ENCODE measurements at places on chromosomes 3 and 15.

GRCh38 chr3:198071602-198072287 lies 111.7 kb downstream of the LMLN start:
- no peak for DNase-seq

- DNase-seq, result no peak
Measured at GRCh38 chr3:130737622-130738021, 9.0 kb downstream of the PIK3R4 start.

GRCh38 chr3:23797491-23797890 lies 8.3 kb upstream of the UBE2E1 start:
- no peak for DNase-seq

DNA sequence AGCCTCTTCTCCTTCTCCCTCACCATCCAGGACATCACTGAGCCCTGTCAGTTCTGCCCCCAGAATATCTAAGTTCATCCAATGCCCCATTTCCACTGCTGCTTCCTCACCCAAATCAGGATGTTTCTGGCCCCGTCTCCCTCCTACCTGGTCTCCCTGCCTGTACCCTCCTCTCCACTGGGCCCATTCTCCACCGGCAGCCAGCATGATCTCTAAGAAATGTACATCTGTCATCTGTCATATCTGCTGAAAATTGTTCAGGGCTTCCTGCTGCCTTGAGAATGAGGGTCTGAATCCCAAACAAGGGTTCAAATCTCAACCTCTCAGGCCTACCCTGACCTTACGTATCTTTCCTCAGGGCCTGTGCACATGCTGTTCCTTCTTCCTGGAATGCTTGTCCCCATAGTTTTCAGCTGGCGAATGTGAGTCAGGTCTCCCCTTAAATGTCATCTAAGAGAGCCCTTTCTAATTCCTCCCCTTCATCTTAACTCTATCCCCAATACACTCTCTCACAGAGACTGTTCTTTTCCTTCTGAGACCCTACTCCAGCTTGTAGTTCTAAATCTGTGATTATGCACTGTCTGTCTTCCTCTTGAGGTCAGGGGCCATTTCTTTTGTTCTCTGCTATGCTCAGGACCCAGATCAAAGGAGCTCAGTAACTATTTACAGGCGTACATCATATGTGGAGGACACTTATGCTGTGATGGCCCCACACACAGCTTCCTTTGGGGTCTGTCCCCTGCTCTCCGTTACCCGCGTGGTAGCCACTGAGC lies 40.8 kb downstream of the SMAD3 start:
- no peak for DNase-seq

DNA sequence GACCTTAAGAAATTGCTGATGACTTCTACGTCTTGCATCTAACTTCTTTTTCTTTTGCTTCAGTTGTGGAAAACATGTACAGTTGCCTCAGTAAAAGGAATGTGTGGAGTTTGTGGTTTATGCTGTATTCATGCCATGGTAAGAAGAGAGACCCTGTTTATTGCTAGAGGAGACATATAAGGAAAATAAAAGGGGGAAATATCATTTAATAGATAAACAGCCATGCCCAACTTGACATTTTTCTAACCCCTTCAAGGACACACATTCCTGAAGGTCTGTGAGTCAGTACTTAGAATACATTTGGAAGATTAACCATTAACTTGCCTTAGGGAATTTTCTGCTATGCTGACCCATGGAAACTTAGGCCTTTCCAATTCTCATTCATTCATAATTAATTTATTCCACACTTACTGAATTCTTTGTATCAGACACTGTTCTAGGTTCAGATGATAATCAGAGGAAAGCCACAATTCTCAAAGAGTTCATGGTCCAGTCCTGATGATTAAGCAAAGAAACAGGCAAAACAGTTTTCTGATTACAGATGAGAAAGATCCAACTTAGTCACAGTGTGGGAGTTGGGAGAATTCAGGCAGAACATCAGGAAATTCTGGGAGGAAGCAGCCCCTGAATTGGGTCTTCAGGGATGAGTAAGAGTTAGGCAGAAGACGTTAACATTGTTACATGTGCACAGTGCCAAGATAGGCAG lies 329.8 kb upstream of the RASGRP1 start:
- no peak for DNase-seq

DNA sequence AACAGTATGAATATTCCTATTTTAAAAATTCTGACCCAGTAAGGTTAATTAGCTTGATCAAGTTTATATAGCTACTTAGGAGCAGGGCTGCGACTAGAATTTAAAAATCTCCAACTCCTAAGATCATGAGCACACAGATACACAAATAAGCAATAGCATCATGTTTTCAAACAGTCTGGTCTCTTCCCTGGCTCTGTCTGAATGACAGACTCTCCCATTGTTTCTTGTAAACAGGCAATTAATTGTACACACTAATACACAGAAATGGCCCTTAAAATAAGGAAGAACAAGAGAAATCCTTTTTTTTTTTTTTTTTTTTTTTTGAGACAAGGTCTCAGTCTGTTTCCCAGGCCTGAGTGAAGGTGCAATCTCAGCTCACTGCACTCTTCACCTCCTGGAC lies 1064.4 kb upstream of the CFAP20DC start:
- no peak for DNase-seq

- no peak for DNase-seq
Measured at GRCh38 chr3:131007782-131008181, 18.8 kb downstream of the ASTE1 start.

DNA sequence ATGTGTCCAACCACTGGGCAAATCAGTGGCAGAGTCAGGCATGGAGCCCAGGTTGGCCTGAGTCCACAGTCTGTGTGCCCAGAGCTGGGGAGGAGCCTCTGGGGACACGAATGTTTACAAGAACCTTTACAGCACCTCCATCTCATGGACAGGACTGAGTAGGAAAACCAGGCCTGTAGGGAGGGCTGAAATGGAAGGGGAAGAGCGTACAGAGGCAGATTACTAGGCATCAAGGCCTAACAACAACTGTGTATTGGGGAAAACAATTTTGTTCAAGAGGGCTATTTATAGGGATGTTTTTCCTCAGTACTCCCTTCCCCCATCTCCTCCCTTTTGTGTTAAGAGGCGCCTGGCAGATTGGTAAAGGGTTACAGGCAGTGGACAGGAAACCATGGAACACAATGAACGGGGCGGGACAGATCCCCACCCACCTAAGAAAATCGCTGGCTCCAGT lies 15.1 kb upstream of the ARHGAP31 start:
- DNase-seq, result no peak

DNA sequence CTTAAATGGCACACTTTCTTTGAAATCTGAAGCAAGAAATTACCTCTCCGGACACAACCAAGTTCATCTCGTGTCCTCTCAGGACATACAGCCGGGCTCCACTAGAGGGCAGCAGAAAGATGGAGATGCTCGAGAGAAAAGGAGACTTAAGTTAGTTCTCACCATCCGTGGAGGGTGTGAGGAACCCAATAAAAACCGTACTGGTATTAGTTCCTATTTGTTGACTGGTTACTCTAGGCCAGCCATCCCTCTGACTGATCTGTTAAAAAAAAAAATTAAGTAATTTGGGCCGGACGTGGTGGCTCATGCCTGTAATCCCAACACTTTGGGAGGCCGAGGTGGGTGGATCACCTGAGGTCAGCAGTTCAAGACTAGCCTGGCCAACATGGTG lies 7.9 kb upstream of the CYP11A1 start:
- peak; percentile 87 for DNase-seq

DNA sequence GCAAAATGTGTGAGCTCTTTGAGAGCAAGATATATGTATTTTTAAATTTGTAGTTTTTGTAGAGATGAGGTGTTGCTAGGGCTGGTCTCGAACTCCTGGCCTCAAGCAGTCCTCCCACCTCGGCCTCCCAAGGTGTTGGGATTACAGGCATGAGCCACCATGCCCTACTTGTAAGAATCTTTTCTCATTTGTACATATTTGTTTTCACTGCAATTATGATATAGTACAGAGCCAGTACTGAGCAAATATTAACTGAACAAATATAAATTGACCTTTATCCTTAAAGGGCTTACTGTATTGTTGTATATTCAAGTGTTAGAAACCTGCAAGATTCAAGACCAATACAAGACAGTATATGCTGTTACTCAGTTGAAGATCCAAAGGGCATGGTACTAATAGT lies 53.4 kb downstream of the GTF2E1 start:
- no peak for DNase-seq

DNA sequence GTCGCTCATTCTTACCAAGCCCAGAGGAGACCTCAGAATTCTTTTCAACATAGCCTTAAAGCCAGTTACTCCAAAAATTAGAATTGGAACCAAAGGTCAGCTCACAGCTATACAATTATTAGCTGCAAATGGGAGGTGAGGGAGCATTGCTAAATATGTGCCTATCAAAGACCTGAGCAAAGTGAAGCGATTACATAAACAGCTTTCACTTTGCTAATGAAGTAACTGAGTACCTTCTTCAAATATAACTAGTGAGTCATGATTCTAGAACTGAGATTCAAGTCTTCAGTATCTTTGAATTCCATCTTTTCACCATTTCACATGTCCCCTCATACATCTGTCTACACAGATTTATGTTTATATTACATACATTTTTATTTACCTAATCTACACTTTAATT lies 122.6 kb downstream of the P2RY1 start:
- DNase-seq, result no peak

DNA sequence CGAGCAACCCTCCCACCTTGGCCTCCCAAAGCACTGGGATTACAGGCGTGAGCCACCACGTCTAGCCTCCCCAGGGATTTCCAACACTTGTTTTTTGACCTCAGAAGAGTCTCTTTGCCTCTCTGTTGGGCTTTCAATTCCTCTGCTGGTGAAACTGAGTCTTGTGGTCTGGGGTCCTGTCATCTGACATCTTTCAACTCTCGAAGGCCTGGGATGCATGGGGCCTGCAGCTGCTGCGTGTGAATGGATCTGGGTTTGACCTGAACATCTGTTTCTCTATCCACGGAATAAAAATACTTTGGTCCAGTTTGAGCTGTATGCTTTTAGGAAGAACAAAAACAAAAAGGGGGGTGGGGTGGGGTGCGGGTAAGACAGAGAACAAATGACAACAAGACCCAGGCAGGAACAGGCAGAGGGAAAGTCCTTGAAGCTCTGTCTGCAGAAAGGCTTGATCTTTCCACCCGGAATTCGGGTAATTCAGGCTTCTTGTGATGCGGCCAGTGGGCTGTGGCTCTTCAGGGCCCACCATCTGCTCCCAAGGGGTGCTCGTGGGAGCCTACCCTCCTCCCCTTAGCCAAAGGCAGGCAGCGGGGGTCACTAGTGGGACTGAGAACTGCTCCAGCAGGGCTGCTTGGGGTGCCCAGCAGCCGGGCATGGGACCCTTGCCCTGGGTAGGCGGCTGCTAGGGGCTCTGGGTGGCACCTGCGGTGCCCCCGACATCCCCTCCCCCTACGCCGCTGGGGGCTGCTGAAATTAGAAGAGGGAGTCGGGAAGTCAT lies 71.5 kb downstream of the SLC12A8 start:
- no peak for DNase-seq

- no peak for DNase-seq
Measured at GRCh38 chr3:160128056-160128455, 97.2 kb upstream of the C3orf80 start.

DNA sequence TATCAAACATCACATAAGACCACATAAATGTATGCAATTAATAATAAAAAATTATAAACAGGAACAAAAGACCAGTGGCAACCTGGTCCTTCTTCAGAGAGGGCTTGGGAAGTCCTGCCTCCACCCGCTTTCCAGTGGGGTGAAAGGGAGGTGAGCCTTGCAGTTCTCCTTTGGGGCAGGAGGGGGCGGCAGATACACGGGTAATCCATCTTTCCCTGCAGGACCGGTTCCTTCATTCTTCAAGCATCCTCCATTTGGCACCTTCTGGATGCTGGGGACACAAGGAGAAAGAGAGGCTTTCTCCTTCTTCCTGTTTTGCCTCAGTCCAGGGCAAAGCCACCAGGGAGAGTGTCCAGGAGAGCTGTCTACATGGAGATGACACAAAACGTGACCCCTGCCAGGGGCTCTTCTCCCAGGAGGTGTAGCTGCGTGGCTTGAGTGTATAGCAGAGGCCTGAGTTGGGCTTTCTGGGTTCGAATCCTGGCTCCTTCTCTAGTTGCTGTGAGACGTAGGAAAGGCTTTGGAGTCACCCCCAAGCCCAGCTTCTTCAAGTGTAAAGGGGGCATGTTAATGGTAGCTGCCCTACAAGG lies 23.2 kb downstream of the RPLP1 start:
- DNase-seq, result peak; percentile 86

DNA sequence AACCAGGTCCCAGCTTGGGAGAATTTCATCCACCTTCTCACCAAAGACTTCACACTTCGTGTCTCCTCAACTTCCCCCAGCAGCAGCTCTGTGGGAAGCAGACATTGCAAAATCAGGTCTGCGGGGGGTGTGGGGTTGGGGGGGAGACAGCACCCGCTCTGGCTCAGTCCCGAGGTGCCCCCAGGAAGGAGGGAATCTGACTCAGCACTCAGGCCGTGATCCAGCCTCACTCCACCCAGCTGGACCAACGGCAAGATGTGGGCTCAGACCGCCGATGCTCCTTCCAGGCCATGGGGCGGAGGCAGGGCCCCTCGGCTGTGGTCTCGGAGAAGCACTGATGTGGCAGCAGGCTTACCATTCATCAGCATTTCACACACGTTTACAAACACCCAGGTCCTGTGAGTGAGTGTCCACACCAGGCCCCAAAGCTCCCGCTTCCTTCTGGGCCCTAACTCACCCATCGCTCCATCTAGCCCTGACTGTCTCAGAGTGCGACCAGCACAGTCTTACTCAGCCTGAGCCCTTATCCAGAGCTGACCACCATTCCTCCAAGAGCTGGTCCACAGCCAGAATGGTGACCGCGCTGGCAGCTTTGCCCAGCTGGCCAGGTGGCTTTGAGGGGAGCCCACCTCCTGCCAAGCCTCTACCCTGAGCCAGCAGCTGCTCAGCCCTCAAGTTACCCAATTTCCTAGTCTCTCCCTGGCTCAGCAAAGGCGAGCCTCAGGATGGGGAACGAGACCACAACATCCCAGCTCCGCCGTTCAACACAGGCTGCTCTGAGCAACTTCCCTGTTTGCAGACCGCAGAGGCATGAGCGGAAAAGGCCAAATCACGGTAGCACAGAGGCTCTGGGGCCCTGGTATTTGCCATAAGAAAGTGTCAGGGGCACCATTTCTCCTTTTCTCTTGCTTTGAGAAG lies 3.3 kb downstream of the STAB1 start:
- no peak for DNase-seq

- DNase-seq, result no peak
Measured at GRCh38 chr3:105979961-105980360, 111.1 kb upstream of the CBLB start.

- DNase-seq, result no peak
Measured at GRCh38 chr3:41711651-41712050, 250.3 kb downstream of the ULK4 start.

GRCh38 chr3:157174290-157174648 lies 14.3 kb upstream of the CCNL1 start:
- DNase-seq, result peak; percentile 26

GRCh38 chr15:74599156-74599555 lies 16.5 kb upstream of the CLK3 start:
- DNase-seq, result no peak

- DNase-seq, result no peak
Measured at GRCh38 chr3:80993241-80993945, 768.1 kb downstream of the GBE1 start.

DNA sequence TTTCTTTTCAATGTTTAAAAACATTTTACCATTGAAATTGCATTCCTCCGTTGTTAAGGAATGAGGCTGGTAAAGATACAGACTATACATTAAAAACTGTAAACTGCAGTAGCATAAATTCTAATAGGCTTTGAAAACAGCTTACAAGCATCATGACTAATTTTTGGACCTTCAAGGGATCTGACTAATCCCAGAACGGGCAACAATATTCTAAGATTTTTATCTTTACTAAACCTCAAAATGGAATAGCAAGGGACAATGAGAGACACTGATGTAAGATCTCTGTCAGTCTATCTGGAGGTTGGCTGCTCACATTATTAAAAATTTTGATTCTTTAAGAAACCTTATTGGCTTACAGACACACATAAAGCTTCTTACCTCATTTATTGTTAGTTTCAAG lies 74.7 kb downstream of the BTD start:
- DNase-seq, result no peak
